Muscle of leg (tissue), 16 donors: ENCODE measurements at places on chromosomes 13 and 19. TPM values are rescaled to one million over a fixed set of nuclear protein-coding genes. Genes with fewer than 3 reads are reported as not detected.

TBXA2R gene
- 1.6 TPM for polyA plus RNA-seq

ZNF541 gene
- polyA plus RNA-seq = 0.17 TPM

IL17D gene
- polyA plus RNA-seq = 29.7 TPM

AP1M1 gene
- polyA plus RNA-seq = 56.0 TPM

VMAC gene
- 2.0 TPM for polyA plus RNA-seq

GRCh38 chr19:17347361-17347760, 10.0 kb downstream of the GTPBP3 start:
- peak; percentile 63 for DNase-seq

GRCh38 chr13:21443171-21443570, 15.9 kb downstream of the ZDHHC20 start:
- DNase-seq = no peak

GRCh38 chr19:15837221-15837731, 21.8 kb upstream of the OR10H1 start:
- DNase-seq = no peak

DNA sequence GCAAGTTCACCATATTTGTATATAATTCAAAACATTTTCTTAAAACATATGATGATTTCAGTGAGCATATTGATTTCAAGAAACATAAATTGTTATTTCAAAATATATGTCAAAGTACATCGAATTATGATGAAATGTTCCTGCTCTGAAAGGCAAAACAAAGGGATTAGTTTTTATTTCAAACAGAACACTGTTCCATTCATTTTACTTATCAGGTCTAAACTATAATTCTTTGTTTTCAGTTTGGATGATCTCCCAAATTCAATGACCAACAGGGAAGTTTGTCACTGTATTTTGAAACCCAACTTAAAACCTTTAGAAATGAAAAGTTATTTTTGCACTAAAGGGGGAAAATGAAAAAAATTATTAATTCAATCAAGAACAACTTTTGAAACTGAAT, 610.2 kb downstream of the SLITRK1 start:
- peak; percentile 7 for DNase-seq

DNA sequence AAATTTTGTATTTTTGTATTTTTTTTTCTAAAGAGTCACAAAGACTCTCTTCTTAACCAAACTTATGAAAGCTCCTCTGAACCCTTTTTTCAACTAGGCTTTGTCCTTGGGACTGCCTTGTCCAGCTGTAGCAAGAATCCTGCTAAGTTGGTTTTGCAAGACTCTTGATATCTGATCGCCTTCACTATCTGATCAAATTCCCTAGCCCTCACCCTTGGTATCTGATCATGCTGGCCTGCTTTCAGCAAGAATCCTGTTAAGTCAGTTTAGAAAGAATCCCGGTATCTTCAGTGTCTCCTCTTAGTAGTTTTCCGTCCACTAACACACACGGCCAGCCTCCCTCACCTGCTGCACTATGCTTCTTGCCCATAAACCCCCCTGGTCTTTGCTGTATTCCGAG, 1.9 kb upstream of the SIGLEC5 start:
- no peak for DNase-seq

- peak; percentile 19 for DNase-seq
These were observed 18.9 kb downstream of the MPND start for GRCh38 chr19:4362101-4362828.

DNA sequence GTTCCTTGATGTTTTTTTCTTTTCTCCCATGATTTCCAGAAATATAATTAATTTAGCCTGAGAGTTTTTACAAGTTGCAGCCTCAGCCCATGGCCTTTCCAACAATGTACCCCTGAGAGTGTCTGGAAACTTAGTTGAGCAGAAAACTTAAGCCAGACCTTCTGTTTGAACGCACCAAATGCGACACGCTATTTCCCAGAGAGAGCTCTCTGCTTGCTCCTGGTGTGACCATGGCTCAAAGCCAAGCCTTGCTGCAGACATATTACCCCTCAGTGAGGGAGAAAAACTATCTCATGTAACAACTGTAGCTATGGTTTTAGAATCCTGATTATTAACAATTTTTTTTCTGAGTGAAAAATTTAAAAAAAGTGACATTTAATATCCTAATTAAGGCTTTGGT, 1204.5 kb upstream of the SLC10A2 start:
- DNase-seq = peak; percentile 47

DNA sequence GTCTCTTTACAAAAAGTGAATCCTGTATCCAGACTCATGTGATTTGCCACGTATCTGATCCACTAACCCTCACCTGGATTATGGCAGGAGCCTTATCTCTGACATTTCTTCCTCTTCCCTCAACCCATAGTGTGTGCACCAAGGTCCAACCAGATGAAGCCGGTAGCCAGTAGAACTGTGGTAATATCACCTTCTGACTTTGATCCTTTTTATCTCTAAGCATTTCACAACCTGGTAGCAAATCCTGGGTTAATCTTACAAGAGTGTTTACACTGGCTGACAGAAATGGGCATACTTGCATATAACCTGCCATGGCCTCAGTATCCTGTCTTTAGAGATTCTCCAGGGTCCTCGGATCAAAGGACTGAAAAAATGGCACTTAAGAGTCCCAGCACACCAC, 1.9 kb downstream of the ZNF417 start:
- no peak for DNase-seq

- no peak for DNase-seq
These were observed 281.6 kb downstream of the DNAJC15 start for GRCh38 chr13:43304945-43305344.

DNA sequence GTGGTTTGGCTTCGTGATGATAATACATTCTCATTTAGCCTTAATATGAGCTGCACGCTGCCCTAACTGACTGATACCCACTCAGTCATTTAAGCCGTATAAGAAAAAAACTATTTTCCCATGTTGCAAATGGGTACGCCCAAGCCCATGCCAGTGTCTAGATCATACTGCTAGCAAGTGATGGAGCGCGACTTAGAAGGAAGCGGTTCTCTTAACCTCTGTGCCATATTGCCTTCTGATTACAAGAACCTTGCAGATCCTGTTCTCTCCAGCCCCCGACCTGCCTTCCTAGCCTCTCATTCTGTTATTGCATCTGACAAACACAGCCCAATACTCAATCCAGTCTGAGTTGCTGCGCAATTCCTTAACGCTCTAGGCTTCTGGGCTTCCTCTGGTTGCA, 603 bp downstream of the GPALPP1 start:
- DNase-seq = no peak

GRCh38 chr13:106490569-106491321, 44.7 kb downstream of the EFNB2 start:
- peak; percentile 60 for DNase-seq

GRCh38 chr19:19490214-19490968, 25.0 kb downstream of the TSSK6 start:
- DNase-seq = peak; percentile 92
